ENCODE measurements at places on chromosomes 1 and 21. TPM values are rescaled to one million over a fixed set of nuclear protein-coding genes. Genes with fewer than 3 reads are reported as not detected.

GRCh38 chr1:41383094-41383852, 22.0 kb downstream of the FOXO6 start:
- DNase-seq = no peak

DNA sequence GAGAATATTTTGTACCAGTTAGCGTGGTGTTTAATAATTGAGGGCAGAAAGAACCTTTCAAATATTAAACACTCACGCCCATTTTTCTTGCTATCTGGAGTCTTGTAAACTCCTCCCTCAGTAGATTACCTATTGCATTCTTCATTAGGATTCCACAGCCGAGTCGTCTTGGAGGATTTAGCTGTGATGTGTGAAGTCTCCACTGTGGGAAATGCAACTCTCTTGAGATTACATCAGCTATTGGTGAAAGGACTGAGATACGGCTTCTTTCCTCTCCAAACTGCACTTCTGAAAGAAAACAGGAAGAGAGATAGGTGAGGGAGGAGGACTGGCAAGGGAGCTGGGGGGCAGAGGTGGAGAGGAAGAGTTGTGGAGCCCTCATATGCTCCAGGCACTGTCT, 36.1 kb downstream of the ACTA1 start:
- DNase-seq = no peak

GRCh38 chr1:213380865-213381264, 329.8 kb downstream of the RPS6KC1 start:
- DNase-seq = no peak

GRCh38 chr1:43592051-43592665, 57.8 kb upstream of the KDM4A start:
- DNase-seq = no peak

GRCh38 chr1:41675401-41675800, 190.9 kb upstream of the EDN2 start:
- no peak for DNase-seq

- DNase-seq = no peak
Observed at GRCh38 chr1:50419907-50420677, 3.2 kb downstream of the DMRTA2 start.

DNA sequence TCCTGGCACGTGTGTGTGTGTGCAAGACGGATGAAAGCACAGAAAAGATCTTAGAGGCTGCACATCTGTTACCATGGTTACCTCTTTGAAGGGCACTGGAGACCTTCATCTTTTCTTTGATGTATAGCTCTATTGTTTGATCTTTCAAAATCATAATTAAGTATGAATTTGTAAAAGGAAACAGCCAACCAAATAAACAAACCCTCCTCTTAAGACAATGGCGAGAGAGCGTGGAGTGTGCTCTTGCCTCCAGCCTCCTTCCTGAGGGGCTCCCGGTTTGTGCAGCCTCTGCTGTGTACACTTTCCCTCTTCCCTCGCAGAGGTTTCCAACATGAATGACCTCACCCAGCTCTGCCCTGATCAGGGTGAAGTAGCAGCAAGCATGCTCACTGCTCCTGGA, 27.9 kb downstream of the CACNA1S start:
- DNase-seq = no peak

DNA sequence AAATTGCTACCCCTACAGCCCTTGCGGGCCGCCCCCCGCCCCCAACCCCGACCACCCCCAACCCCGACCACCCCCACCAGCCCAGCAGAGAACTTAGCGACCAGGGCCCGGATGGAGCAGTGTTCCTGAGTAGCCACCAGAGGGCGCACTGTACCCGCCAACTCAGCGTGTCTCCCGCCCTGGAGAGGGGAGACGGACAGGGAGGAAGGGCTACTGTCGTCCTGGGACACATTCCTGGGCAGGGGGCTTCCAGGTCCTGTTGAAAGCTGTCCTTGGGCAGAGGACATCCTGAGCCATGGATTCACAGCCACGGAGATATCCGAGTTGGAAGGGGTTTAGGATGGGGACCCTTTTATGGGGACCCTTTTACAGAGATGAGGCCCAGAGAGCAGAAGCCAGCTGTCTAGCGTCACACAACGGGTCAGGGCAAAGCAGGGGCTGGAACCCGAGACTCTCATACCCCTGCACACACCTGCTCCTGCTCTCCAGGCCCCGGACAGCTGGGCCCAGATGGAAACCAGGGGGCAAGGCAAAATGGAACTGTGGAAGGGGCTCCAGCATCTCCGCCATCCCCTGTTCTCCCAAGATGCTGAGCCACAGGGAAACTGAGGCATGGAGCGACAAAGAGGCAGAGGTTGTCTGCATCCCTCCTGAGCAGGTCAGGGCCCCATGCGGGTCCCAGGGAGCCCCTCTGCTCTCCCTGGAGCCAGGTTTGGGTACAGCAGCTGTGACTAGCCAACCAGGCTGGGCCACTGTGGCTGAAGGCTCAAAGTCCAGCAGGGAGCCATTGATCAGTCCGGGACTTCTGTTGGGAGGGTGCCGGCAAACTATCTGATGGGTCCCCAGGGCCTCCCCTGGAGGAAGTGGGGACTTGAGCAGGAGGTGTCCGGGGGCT, 25.0 kb upstream of the LAPTM5 start:
- DNase-seq = peak; percentile 74

GRCh38 chr1:55560266-55560665, 345.1 kb upstream of the USP24 start:
- no peak for DNase-seq

DNA sequence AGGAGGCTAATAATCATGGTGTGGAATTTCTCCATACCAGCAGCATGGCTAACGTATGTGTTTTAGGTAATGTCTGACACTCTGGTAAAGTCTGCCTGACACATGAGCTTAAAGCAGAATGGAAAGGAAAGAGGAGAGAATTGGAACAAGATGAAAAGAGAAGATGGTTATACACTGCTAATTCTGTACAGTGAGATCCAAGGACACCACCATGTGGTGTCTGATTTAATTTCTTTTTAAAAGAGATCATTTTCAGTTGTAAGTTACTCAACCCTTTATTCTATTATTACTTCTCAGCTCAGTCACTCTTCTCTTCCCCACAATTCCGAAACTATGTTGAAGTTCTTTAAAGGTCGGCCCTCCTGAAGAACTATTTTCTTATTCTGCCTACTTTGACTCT, 15.6 kb downstream of the PRKAB2 start:
- no peak for DNase-seq

GRCh38 chr1:143736562-143736961, 235.2 kb downstream of the FAM72C start:
- no peak for DNase-seq

GRCh38 chr1:236645016-236645680, 40.8 kb upstream of the HEATR1 start:
- no peak for DNase-seq

DNA sequence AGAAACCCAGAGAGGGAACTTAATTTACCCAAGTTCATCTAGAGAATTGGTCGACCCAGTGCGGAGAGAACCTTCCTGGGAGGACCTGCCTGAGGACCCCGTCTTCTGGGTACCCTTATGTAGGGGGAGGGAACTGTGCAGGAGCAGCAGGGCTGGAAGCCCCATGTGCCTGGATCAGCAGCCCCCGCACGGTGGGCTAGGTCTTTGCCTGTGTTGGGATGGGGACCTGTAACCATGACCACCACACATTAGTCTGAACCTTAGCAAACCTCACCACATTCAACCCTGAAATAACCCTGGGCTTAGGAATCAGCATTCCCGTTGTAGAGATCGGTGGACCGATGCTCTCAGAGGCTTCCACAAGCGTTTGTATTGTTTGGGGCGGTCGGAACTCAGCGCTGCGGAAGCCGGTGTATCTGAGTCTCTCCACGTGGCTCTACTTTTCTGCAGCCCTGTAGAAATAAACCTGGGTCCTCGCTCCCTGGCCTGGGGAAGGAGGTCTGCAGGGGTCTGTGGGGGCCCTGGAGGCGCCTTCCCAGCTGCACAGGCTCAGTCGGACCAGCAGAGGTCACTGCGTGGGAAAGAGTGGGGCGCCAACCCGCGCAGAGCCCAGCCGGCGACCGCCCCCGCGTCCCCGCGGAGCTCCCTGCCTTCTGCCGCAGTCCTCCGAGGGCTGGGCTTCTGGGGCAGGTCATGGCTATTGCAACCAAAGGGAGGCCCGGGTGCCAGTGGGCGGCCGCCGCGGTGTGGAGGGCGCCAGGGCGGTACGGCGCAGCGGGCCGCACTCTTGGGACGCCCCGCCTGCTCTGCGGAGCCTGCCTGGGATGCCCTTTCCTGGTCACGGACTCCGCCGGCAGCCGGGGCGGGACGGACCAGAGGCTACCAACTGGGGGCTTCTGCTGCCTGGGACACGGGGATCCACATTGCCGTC, 36.2 kb upstream of the KCNA10 start:
- DNase-seq = peak; percentile 65

DNA sequence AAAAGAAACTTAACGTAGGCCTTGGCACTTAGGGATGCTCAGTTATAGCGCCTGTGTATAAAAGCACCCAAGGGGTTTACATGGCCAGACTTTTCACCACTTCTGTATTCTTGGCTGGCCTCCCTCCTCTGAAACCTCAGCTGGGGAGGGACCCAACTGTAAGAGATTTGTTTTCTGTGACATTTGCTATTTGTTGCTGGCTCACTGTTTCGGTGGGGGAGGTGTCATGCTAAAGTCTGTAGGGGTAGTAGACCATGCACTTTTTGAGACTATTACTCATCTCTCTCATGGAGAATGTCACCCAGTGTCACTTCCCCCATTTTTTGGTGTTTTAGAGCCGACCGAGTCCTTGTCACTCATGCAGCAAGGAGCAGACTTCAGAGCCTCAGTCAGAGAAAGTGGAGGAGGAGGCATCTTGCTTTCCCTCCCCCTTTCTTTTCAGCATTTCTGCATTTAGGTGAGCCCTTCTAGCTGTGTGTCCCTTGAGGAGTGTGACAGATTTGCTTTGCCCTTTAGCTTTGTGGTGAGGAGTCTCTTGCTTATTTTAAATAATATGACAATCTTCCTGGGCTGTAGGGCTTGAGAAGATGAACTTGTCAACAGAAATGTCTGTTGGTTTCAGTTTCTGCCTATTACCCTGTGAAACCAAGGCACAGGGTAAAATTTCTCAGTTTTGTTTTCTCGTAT, 160.1 kb downstream of the FASLG start:
- peak; percentile 29 for DNase-seq

SAMD11 gene
- total RNA-seq = 2.3 TPM

HCRTR1 gene
- total RNA-seq = not detected

LAMC1 gene
- total RNA-seq = 96.6 TPM

MPZ gene
- 3.6 TPM for total RNA-seq

FMO1 gene
- total RNA-seq = 3.1 TPM

AMY2A gene
- 10,829 TPM for total RNA-seq
